ENCODE measurements at places on chromosomes 6 and 20.

- no peak for DNase-seq
These were observed 72.0 kb downstream of the DACT2 start for GRCh38 chr6:168247443-168248147.

DNA sequence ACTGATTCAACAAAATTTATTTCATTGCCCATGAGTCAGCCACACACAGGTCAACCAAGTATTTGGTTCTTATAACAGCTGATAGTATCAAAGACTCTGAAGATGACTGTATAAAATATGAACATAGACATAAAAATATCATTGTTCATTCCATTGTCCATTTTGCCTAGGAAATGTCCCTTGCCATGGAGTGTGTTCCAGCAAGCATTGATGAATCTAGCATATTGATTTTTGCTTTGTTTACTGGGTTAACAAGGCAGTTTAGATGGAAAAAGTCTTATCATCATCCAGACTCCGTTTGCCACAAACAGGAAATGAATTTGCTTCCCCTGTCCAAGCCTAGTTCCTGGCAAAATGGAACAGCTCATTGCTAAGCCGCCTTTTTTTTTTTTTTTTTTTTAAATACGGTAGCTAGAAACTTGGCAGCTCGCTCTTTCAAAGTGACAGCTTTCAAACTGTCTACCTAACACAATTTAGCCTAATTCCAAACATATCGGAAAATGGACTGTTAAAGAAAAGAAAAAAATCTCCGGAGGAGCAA lies 7.5 kb downstream of the F13A1 start:
- no peak for DNase-seq

GRCh38 chr20:57161478-57162361 lies 104.7 kb downstream of the BMP7 start:
- no peak for DNase-seq

DNA sequence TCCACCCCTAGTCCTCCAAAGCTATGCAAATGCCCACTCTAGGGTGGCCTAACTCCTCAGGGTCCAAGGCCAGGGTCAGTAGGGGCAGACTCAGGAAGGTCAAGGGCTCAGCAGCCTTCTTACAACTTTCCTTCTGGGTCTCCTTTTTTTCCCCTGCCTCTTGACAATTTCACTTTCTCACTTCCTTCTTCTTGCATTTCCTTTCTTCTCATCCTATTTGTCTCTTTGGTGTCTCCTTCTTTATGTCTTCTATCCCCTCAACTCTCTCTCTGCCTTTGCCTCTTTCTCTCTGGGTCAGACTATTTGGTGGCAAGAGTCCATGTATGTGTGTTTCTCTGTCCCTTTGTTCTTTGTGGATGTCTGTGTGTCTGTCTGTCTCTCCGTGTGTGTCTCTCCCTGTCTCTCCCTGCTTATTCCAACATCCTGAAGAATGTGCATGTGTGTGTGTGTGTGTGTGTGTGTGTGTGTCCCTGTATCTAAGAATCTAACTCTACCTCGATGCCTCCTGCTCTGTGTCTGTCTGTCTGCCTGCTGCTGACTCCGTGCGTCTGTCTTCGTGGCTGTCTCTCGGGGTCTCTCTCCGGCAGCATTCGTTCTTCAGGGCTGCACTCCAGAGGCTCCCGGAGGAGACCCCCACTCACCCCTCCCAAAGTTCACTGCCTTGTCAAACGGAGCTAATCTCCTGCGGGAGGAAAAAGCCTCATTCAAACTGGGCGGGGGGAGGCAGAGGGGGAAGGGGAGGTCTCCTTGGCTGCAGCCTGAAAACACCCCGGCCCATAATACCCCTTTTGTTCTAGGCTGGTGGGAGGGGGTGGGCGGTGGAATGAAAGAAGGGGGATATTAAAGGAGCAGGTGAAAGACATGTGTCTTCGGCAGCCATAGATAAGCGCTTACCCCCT lies 51.7 kb upstream of the FOXP4 start:
- no peak for DNase-seq

DNA sequence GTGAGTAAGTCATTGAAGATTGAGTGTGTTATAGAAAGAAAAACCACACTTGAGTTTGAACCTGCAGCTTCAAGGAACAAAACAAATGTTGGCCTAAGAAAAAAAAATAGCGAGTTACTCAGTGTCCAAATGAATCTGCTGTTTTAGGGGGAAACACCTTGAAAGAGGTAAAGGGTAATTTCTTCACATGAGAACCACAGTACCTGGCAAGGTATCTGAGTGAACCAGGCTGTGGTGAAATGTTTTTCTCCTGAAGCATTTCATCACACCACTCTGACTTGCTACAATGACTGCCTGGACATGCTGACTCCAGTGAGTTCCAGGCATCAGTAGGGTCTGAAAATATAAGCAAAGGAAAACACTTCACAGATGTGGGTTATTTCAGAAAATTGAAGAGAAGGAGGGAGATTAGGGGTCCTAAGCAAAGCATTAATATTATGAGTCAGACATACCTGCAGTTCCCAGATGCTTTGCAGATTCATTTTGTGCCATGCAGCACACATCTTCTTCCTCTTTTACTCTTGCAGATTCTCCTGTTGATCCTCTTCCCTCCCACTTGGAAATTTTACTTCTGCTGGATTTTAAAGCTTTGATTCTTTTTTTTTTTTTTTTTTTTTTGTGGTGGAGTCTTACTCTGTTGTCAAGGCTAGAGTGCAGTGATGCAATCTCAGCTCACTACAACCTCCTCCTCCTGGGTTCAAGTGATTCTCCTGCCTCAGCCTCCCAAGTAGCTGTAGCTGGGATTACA lies 206.2 kb upstream of the SGK1 start:
- no peak for DNase-seq

- no peak for DNase-seq
These were observed 78.4 kb downstream of the PREX1 start for GRCh38 chr20:48749437-48749836.

DNA sequence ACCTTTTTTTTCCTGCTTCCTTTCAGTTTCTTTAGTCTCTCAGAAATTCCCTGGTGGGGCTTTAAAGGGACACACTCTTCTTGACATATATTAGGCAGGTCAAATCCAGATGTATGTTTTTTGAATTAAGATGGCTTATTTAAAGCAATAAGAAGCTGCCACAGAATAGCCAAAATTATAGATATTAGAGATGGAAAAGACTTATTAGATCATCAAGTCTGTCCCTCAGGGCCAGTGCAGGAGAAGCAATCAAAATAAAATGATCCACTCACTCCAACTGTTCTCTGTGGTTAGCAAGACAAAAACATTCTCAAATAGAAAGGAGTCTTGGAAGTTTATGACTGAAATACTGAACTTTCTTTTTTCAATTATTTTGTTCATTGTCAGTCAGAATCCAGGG lies 462.8 kb downstream of the CDC5L start:
- no peak for DNase-seq

DNA sequence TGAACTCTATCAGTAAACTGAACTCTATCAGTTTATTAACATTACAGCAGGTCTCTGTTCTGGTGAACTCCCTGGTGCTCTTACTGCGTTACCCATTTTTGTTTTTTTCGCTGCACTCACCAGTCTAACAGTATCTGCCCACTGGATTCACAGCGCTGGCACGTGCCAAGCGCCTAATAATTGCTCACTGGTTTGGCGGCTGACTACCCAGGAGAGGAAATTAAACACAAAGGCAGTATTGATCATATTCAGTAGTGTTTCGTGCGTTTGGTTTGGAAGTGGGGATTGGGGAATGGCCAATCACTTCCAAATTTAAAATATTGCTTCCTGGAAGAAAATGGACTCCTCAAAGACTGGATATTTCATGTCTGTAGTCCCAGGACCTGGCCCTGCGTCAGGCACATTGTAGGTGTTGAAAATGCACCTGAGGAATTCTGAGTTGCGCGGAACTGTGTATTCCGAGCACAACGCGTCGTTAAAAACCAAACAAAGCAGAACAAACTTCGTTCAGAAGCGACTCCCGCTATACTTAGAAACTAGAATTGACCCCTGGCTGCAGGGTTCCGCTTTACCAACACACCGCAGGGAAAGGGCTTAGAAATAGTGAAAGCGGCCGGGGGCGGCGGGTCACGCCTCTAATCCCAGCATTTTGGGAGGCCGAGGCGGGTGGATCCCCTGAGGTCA lies 1.1 kb upstream of the RPS12 start:
- peak; percentile 48 for DNase-seq

GRCh38 chr6:160260803-160261450 lies 2.3 kb upstream of the SLC22A2 start:
- no peak for DNase-seq

DNA sequence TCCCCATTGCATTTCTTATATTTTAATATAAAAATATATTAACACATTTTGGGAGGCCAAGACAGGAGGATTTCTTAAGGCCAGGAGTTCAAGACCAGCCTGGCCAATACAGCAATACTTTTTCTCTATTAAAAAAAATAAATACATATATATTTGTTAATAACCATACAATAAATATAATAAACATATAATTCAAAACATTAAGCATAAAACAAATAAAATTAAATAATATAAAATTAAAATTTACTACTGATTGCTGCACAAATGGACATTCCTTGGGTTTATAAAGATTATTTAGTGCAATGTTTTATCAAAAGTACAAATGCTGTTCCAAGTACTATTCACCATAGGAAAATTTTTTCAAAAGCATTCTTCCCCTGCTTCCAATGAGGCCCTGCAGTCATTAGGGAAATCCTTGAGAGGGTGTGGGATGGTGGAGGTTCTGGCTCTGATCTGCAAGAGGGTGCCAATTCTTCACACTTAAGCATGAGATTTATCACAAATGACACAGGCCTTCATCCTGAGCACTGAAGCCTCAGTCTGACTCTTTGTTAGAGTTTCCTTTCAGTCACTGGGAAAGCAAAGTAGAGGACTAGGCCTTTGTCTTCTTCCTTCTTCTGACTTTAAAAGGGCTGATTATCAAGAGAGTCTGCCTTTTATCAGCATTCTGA lies 596.7 kb downstream of the EPM2A start:
- DNase-seq: no peak
